ENCODE measurements at places on chromosomes 5 and 9. TPM values are rescaled to one million over a fixed set of nuclear protein-coding genes. Genes with fewer than 3 reads are reported as not detected.

The EQTN gene
- total RNA-seq = not detected

The SLC2A6 gene
- total RNA-seq = 21.1 TPM

The SUSD3 gene
- 0.19 TPM for total RNA-seq

The SLC23A1 gene
- total RNA-seq = not detected

The CDH6 gene
- total RNA-seq = 125 TPM

The ASPN gene
- 7.3 TPM for total RNA-seq

The PLEKHG4B gene
- total RNA-seq = 0.38 TPM

The CAMK2A gene
- 0.28 TPM for total RNA-seq

The ADAMTS6 gene
- total RNA-seq = 208 TPM

The NEURL1B gene
- 5.1 TPM for total RNA-seq

The SNX18 gene
- total RNA-seq = 91.3 TPM

The PCDHA9 gene
- total RNA-seq = under 0.01 TPM

The DAB2 gene
- total RNA-seq = 34.1 TPM

The TSSK1B gene
- total RNA-seq = under 0.01 TPM

The CLTB gene
- 95.0 TPM for total RNA-seq

The ADAMTS2 gene
- total RNA-seq = 57.8 TPM

The TRPM3 gene
- 3.1 TPM for total RNA-seq

The WWC1 gene
- total RNA-seq = 7.7 TPM

The GDA gene
- total RNA-seq = not detected

The SLC34A1 gene
- not detected for total RNA-seq

The CETN3 gene
- 16.3 TPM for total RNA-seq

The IL5 gene
- not detected for total RNA-seq

The GAS1 gene
- total RNA-seq = 3.8 TPM
